ENCODE measurements at places on chromosomes 16 and 17.

- DNase-seq: no peak
Measured at GRCh38 chr17:59492091-59492451, 73.3 kb upstream of the DHX40 start.

- no peak for DNase-seq
Measured at GRCh38 chr16:54093281-54093680, 193.3 kb downstream of the IRX3 start.

DNA sequence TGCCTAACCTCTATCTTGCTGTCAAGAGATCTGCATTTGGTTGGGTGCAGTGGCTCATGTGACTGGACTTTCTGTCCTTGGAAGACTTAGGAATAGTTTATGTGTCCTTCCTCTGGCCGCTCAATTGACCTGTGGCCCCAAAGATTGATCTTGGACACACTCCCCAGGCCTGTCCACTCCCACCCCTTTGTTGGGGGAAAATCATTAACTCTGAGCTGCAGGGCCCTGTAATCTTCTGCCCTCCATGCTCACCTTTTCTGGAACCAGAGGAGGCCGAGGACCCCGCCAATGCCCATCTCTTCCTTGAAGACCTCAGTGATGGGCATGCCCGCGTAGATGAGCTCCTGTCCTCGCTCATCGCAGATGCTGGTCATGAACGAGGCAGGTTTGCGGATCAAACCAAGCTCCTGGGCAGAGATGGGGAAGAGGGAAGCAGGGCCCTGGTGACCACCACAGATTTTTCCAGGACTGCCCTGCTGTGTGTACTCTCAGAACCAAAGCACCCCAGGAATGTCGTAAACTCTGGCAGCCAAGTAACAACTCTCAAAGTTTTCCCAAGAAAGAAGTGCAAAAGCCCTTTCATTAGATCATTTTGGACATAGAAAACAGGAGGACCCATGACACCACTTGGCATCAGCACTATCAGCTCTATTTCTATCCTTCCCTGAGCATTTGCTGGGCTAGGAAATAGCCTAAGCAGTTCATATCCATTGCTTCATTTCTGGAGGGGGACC lies 8.5 kb upstream of the KLHL11 start:
- no peak for DNase-seq

- no peak for DNase-seq
Measured at GRCh38 chr16:67165121-67166078, 855 bp downstream of the HSF4 start.

DNA sequence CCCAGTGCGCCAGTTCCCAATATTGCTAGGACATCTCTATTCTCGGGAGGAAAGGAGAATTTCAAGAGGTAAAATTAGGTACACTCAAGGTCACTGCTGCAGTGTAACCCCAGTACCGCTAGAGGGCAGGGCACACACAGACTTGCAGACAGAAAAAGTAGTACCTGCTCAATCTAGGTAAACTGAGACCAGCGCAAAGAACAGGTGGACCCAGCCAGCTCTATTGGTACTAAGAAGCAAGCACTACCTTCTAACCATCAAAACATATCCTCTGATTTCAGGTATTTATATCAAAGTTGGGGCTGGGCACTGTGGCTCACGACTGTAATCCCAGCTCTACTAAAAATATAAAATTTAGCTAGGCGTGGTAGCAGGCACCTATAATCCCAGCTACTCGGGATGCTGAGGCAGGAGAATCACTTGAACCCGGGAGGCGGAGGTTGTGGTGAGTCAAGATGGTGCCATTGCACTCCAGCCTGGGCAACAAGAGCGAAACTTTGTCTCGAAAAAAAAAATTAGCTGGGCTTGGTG lies 3.6 kb upstream of the WDR81 start:
- DNase-seq: peak; percentile 74

- no peak for DNase-seq
Measured at GRCh38 chr16:23521037-23521743, 10.9 kb upstream of the GGA2 start.

GRCh38 chr17:34764716-34765115 lies 185.3 kb downstream of the TMEM132E start:
- no peak for DNase-seq

GRCh38 chr16:87491522-87492290 lies 1.1 kb downstream of the ZCCHC14 start:
- DNase-seq: no peak

DNA sequence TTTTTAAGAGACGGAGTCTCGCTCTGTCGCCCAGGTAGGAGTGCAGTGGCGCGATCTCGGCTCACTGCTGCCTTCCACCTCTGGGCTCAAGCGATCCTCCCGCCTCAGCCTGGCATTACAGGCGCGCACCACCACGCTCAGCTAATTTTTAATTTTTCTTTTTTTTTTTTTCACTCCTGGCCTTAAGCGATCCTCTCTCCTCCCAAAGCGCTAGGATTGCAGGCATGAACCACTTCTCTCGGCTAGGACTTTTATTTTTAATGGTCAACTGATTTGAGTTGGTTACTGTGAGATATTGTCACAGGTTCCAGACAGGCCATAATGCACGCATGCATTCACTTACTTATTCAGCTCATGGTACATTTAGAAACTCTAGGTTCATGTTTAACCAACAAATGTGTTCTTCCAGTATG lies 888 bp downstream of the PIGW start:
- no peak for DNase-seq

DNA sequence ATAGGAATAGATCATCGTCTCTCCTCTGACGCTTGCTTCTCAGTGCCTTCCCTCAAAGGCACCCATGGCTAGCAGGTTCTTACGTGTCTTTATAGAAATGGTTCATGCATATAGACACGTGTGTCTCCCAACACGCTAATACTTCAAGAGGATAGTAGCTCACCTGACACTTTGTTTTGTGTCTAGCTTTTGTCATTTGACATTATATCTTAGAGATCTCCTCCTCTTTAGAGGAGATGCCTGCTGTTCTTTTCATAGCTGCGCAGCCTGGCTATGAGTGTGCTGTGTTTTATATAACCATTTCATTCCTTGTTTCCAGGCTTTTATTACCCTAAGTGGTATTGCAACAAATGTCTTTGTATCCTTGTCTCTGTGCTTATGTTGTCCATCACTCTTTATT lies 411.7 kb downstream of the CPPED1 start:
- DNase-seq: no peak

GRCh38 chr16:11183035-11183812 lies 72.8 kb downstream of the SOCS1 start:
- no peak for DNase-seq

DNA sequence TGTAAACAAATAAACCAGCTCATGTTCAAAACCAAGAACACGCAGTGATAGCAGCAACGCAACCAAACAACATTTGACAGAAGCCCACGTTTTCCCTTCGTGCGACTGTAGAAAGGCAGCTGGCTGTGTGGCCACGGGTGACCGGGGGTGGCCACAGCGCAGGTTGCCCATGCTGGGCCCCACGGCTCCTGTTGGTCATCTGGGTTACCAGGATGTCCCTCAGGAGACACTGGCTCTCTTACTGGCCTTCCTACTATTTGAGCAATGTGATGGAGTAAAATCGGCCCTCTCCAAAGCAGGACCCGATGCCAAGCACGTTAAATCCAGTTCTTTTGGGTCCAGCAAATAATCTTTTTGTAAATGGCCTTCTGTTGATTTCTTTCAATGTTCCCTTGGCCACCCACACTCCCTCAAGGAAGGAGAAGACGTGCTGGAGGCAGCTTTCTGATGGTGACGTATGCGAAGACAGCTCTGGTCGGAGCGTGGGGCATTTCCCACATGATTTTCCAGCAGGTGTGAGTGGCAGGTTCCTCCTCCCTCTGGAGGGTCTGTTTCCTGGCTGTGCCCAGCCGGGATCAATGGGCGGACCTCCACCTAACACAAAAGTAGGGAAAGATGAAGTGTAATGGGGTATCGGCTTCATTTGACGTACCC lies 143.1 kb upstream of the CHMP6 start:
- no peak for DNase-seq

- no peak for DNase-seq
Measured at GRCh38 chr17:31900877-31901276, 631 bp downstream of the UTP6 start.

- no peak for DNase-seq
Measured at GRCh38 chr17:40354221-40355122, 10.1 kb downstream of the GJD3 start.

- no peak for DNase-seq
Measured at GRCh38 chr16:30758988-30759491, 2.8 kb downstream of the CFAP119 start.

DNA sequence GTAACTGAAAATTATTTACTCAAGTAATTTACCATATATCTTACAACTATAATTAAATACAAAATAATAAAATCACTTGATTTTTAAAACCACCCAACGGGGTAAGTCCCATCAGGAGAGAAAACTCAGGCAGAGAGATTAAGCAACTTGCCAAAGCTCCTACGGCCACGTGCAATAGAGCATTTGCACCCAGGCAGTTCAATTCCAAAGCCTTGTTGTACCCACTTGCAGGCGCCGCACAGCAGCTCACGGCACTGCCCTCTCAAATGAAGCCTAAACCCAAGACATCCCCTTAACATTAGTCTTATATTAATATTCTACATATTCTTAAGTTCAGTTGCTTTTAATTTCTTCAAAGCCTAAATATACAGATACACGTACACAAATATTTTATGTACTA lies 75.7 kb downstream of the SPAG9 start:
- DNase-seq: no peak

- no peak for DNase-seq
Measured at GRCh38 chr17:17018021-17018441, 24.2 kb upstream of the MPRIP start.

- no peak for DNase-seq
Measured at GRCh38 chr16:22007509-22008214, at the start of gene MOSMO. TSS of gene MOSMO (plus strand) at chr16:22008111. CDS start at chr16:22008302, 191 bp downstream.

DNA sequence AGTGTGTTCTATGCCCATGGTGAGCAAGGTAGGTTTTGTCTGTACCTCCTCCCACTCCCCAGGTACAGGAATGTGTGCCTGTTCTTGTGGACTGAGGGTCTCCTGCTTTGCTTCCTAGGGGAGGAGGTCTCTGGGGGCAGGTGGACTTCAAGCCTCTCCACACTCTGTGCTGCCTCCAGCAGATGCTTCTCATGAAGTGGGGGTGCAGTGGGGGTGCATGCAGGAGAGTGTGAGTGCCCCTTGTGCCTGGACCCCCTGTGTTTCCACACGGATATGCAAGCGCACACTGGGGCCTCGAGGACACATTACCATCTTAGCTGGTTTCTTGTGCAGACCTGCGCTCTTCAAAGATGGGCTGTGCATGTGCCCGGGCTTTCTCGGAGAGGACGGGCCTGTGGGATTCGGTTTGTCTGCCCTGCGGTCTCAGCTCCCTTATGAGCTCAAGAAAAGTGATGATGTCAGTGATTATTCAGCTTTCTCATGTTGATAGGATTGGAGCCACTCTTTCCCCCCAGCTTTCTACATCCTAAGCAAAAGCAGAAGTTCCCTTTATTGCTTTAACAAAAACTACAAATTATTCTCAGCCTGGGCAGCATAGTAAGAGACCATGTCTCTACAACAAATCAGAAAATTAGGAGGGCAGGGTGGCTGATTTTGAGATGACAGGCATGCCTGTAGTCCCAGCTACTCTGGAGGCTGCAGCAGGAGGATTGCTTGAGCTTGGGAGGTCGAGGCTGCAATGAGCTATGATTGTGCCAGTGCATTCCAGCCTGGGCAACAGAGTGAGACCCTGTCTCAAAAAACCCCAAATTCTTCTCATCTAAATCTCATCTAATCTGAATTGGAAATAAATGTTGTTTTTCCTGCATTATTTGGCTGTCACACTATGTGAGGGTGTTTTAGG lies 86.8 kb downstream of the RPTOR start:
- DNase-seq: no peak

GRCh38 chr17:43468691-43469139 lies 15.1 kb upstream of the DHX8 start:
- DNase-seq: no peak

DNA sequence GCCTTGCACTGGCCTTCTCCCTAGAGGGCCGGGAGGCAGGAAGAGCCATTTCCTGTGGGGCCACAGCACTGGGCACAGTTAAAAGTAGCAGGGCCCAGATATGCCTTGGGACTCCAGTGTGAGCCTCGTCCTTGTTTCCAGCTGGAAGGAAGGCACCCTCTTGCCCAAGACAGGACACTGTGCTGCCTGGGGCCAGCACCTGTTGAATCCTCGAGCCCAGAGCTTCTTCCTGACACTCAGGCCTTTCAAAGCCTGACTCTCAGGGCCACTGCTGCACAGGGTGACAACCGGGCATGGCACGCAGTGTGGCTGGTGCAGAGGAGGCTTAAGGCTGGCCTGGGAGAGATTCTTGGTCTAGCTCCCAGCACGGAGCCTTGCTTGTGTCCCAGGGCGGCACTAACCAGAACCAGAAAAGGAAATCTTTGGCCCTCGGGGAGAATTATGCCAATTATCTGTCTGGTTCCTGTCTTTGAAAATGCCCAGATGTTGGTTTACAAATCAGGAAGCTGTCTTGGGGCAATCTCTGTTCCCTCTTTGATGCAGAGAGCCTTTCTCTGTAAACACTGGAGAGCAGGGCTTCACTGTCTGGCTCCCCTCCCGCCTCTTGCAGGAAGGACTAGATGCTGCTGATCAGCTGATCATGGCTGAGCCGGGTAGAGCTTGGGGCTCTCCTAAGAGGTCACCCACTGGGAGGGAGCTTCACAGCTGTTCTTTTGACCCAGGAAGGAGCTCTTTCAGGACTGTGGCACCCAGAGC lies 11.1 kb downstream of the LDHD start:
- DNase-seq: no peak

DNA sequence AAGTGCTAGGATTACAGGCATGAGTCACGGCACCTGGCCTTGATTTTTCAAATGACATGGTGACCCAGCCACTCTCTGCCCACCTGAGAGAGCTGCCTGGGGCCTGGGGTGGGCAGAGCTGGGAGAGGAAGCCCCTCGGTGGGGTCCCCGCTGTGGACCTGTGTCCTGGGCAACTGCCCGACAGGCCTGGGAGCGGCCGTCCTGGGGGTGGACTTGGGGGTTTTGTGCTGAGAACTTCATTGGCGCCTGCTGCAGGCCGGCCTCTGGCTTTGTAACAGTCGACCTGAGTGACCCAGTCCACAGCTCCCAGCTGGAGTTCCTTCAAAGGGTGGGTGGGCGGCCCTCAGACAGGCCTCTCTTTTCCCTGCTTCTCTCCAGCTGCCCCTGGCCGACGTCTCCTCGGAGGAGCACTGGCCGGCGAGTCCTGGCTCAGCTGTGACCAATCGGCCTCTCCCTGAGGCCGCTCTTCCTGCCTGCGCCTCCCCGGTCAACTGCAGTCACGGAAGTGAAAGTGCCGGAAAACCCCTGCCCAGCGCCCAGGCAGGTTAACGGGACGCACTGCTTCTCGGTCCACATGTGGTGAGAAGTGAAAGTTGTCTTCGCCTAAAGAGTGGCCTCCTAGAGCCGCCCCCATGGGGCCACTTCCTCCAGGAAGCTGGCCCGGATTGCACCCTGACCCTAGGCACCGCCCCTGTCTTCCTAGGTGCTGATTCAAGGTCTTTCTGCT lies 5.5 kb downstream of the CBFA2T3 start:
- DNase-seq: peak; percentile 89

GRCh38 chr17:75267411-75268232 lies 3.4 kb downstream of the MIF4GD start:
- no peak for DNase-seq

Data from GM12864 (cell line).